Stimulated activated CD4-positive, alpha-beta T cell treated with anti-CD3 and anti-CD28 coated beads, Interleukin-12 subunit alpha, Interleukin-12 subunit beta, amount 100 ng/mL, for 24 hours (primary cell): ENCODE measurements at places on chromosomes 1 and 21.
A peak's percentile ranks its signal among the peaks of the same experiment; 100 is the strongest.

DNA sequence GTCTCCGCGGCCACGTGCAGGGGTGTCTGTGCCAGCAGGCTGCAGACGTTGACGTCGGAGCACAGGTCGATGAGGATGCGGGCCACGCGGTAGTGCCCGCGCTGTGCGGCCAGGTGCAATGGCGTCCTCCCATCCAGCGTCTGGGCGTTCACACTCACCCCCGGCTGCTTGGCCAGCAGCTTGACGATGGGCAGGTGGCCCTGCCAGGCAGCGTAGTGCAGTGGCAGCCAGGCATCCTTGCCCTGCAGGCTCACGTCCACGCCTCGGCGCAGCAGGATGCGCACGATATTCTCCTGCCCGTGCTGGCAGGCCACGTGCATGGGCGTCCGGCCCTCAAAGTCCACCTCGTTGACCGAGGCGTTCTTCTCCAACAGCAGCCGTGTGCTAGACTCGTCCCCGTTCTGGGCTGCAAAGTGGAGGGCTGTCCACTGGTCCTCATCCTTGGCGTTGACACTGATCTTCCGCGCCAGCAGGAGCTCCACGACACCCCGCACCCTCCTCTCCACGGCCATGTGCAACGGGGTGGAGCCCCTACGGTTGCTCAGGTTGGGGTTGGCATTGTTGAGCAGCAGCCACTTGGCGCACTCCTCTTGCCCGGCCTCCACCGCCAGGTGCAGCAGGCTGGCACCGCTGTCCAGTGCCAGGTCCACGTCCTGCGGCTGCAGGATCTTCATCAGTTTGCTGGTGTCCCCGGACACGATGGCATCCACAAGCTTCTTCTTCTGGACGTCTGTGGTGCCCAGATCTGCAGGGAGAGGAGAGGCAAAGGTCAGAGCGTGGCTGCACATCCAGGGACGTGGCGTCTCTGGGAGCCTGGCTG lies 25.4 kb downstream of the RIPK4 start:
- no peak for DNase-seq

DNA sequence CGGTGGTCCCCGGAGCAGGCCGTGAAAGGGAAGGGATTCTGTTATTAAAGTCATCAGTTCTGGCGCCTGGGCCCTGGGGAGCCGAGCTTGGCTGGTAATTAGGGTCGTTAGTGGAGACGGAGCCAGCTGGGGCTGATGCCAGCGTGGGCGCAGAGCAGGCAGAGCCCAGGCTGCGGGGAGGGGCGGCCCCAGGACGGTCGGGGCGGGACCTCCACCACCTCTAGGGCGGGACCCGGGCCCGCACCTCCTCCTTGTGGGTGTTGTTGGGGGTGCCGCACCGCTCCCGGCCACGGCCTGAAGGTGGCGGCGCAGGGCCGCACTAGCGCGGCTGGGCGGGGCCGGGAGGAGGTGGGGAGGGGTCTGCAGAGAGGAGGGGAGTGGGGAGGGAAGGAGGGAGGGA lies 470.6 kb downstream of the PTPRU start:
- peak; percentile 41 for DNase-seq

DNA sequence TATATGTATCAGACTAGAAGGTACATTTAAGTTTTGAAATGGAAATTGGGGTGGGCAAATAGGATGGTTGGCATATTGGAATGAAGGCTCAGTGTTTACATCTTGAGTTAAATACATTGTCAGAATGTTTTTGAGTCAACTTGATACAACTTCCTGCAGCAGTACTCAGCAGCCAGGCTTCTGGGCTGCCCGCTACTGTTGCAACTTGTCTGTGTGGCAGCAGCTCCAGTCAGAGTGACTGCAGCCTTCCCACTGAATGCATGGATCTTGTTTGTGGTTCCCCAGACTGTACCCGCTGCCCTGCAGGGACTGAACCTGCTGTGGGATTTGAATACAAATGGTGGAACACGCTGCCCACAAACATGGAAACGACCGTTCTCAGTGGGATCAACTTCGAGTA lies 24.9 kb upstream of the SARS1 start:
- no peak for DNase-seq

GRCh38 chr1:109186733-109187086 lies 27.0 kb upstream of the SARS1 start:
- DNase-seq: no peak

- DNase-seq: no peak
Measured at GRCh38 chr1:37471345-37472231, 2.8 kb upstream of the ZC3H12A start.

GRCh38 chr1:32878183-32878582 lies 7.5 kb upstream of the FNDC5 start:
- no peak for DNase-seq

DNA sequence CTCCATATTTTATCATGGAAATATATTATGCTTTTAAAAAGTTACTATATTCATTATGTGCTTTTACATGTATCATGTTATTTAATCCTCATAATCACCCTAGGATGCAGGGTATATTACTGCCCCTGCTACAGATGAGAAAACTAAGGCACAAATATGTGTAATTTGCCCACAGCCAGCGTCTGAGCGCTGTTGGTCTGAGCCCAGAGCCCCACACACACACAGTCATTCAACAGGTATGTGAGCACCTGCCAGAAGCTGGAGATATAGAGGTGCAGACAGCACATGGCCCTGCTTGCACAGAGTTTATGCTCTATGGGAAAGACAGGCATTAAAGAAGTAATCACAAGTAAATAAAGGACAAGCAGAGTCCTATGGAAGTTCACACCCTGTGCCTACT lies 49.8 kb upstream of the SEC16B start:
- DNase-seq: no peak

- no peak for DNase-seq
Measured at GRCh38 chr1:236112332-236112627, 30.1 kb upstream of the GPR137B start.

DNA sequence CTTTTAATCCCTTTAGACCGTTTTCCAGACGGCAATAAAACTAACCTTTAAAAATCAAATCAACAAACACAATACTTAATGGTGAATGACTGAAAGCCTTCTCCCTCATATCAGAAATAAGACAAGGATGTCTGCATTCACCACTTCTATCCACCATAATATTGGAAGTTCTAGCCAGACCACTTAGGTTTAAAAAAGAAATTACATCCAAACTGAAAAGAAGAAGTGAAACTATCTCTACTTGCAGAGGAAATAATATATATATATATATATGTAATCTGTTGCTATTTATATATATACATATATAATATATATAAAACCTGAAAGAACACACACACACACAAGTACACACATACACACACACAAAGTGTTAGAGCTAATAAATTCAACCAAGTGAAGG lies 100.4 kb downstream of the BRINP3 start:
- DNase-seq: no peak

DNA sequence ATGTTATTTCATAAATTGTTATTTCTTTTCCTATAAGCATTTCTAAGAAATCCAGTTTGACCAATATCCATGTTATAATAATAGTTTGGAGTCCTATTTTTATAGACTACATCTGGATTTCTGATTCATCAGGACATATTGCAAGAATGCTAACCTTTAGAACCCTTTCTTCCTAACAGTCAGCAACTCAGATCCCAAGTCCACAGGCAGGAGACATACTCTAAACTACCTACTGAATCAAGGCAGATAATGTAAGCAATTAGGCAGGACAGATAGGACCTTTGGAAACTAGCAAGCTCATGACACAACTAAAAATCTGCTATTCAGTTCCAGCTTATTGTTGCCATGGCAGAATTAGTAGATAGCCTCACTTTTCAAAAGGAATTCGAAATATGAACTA lies 104.1 kb downstream of the DENND1B start:
- no peak for DNase-seq

- DNase-seq: no peak
Measured at GRCh38 chr1:10980841-10981727, 31.4 kb upstream of the TARDBP start.

- DNase-seq: no peak
Measured at GRCh38 chr1:17710889-17711576, 44.1 kb upstream of the ACTL8 start.

GRCh38 chr1:70718086-70718630 lies 307.1 kb downstream of the CTH start:
- no peak for DNase-seq

- DNase-seq: no peak
Measured at GRCh38 chr1:201632364-201632952, 93.5 kb downstream of the NAV1 start.

DNA sequence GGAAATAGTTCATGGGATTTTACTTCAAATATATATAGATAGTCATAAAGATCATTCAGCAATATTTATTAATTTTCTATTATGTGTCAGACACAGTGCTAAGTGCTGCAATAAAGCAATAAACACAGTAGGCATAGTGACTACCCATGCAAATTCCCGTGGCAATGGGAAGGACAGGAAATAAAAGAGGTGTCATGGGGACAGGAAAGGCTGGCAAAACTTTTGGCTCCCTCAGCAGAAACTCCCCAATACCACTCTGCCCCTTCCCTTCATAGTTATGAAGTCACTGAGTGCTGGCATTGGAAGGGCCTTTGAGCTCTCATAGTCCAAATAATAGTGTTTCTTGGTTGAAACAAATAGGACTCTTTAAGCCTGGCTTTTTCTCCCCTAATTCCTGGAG lies 104.4 kb upstream of the DPT start:
- DNase-seq: no peak

GRCh38 chr1:165851034-165851658 lies 23.7 kb downstream of the UCK2 start:
- DNase-seq: no peak

GRCh38 chr1:60277269-60277668 lies 203.7 kb upstream of the C1orf87 start:
- no peak for DNase-seq

- no peak for DNase-seq
Measured at GRCh38 chr1:27554293-27554692, 49.7 kb downstream of the AHDC1 start.

GRCh38 chr1:203536575-203536974 lies 42.6 kb downstream of the OPTC start:
- DNase-seq: no peak

DNA sequence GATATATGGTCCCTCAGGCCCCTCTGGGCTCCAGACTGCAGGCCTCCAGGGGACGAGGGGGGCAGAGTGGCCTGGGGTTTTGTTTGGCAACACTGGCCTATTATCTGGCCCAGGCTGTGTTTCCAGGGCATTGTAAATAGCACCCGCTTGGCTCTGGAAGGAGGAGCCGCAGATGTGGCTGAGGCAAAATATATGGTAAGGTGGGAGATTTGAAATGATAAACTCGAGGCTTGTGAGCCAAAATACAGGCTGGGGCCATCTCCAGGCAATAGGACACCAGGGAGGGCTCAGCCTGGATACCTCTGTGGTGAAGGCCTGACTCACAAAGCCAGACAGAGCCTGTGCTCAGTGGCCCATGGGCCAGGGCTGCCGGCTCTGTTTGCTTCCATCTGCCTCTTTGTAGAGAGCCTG lies 14.0 kb downstream of the NAV1 start:
- no peak for DNase-seq

DNA sequence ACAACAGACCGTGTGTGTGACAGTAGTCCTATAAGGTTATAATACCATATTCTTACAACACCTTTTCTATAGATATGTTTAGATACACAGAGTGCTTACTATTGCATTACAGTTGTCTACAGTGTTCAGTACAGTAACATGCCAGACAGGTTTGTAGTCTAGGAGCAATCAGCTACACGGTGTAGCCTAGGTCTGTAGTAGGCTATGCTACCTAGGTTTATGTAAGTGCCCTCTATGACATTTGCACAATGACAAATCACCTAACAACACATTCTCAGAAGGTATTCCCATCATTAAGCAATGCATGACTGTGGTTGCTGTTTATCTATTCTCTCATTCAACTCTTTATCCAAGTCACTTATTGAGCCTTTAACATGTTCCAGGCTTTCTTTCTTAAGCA lies 1.8 kb upstream of the WLS start:
- DNase-seq: no peak

DNA sequence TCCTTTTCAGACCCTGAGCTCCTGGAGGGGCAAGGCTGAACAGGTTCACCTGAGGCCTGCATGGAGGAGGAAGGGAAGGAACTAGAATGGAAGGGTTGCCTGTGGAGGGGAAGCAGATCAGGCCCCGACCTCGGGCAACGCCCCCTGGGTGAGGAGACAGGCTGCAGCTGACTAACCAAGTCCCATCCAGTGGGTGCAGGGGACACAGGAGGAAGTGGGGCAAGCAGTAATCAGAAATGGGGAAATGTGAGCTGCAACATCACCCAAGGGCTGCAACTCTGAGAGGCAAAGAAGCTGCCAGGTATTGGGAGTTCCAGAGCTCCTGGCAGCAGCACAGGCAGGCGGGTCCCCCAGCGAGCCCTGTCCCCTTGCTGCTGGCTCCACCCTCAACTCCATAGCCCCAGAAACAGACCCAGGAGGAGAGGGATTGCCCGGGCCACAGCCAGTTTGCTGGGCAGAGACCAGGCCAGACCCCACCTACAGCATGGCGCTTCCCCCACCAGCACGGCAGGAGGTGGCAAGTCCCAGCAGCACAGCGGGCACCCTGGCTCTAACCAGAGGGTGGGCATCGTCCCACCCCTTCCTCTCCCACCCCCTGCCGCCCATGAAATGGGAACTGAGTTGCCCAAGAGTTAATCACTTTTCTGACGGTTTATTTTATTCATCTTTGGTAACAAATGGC lies 38.5 kb downstream of the MRPL37 start:
- DNase-seq: no peak

- DNase-seq: no peak
Measured at GRCh38 chr1:232463225-232463624, 166.7 kb downstream of the SIPA1L2 start.

- no peak for DNase-seq
Measured at GRCh38 chr1:208047975-208048374, 137.1 kb upstream of the CD34 start.

DNA sequence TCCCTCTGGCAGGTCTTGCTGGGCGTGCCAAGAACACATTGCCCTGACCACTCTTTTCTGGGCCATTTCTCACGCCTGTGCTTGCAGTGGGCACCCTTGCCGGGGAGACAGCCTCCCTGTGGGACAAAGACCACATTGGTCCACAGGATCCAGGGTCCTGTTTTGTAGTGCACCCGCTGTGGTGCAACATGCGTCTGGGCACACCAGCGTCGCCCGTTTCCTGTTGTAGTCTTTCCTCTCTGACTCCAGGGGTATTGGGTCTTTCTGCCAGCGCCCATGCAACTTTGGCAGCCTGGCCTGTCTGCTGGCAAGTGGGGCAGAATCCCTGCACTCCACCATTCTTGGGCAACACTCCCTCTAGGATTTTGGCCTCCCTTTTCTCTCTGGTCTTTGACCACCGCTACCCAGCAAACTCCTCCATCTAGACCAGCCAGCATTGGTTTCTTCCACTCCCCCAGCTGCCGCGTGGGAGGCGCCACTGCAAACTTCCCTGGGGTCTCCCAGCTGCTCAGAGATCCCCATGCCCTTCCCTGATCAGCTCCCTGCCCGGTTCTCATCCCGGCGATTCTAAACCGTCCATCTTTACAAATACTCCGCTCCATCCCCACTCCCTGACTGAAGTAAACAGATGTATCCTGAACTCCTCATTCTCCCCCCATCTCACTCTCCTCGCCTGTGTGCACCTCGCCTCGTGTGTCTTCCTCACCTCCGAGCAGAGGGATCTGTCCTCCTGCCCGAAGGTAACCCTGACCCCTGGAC lies 1.2 kb upstream of the TPRG1L start:
- no peak for DNase-seq
